ENCODE measurements at places on chromosomes 3 and 15. TPM values are rescaled to one million over a fixed set of nuclear protein-coding genes. Genes with fewer than 3 reads are reported as not detected.

- H3K4me3 ChIP-seq, result no peak overlapping the region
- no peaks in the 10 kb centered on the region for H3K27me3 ChIP-seq
- DNase-seq, result peak; percentile 56
- no peak overlapping the region for H3K27ac ChIP-seq
- no peaks in the 10 kb centered on the region for H3K4me1 ChIP-seq
Observed at GRCh38 chr15:68154923-68155559, 50.1 kb downstream of the CALML4 start.

DNA sequence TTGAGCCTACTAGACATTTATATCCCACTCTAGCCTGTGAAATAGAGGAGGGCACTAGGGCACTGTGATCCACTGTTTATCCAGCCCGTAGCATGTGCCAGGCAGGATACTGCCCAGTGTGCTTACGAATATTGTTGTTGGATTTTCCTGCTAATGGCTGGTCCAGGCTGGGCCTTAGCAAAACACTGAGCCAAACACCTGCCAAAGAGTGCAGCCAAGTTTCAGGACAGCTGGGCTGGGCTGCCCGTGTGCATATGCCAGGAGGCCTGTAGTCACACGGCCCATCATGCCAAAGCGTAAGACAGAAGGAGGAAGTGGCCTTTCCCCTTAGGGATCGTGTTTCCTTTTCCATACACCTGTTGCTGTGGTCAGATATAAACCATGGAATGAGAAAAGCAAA is 54.5 kb upstream of the ABHD10 start:
- H3K4me1 ChIP-seq, result peaks cover 3% of the 10 kb centered on the region
- H3K27me3 ChIP-seq, result no peaks in the 10 kb centered on the region
- peaks cover 10% of the 10 kb centered on the region for H3K36me3 ChIP-seq

Gene COL8A1
- 24.7 TPM for total RNA-seq

GRCh38 chr3:99624496-99625236 is 13.7 kb upstream of the COL8A1 start:
- no peaks in the 10 kb centered on the region for H3K36me3 ChIP-seq
- H3K4me1 ChIP-seq, result peaks cover 7% of the 10 kb centered on the region
- no peak overlapping the region for H3K4me3 ChIP-seq
- no peak overlapping the region for H3K27ac ChIP-seq
- DNase-seq, result no peak
- H3K27me3 ChIP-seq, result no peaks in the 10 kb centered on the region

DNA sequence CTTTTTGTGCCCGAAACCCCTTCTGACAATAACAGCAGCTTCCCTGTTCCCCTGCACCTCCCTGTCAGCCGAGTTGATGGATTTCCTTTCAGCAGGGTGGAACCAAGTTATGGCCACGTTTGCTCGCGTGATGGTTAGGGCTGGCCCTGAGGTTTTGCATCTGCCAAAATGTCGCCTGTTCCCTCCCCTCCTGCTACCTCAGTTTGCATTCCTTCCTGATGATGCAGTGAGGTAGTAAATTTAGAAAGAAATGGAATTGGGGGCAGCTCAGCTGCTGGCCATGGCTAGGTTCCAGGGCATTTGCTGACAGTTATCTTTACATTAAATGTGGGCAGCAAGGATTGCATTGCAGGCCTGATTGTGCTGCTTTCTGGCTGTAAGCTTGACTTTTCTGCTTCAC is 13.2 kb downstream of the LIMD1 start:
- H3K4me1 ChIP-seq, result peaks cover 29% of the 10 kb centered on the region
- no peak overlapping the region for H3K4me3 ChIP-seq
- peak; percentile 49 for DNase-seq
- H3K36me3 ChIP-seq, result peaks cover 9% of the 10 kb centered on the region

Gene CDC25A
- 1.0 TPM for total RNA-seq

Gene COL6A5
- under 0.01 TPM for total RNA-seq

Gene MCTP2
- total RNA-seq, result 5.6 TPM

DNA sequence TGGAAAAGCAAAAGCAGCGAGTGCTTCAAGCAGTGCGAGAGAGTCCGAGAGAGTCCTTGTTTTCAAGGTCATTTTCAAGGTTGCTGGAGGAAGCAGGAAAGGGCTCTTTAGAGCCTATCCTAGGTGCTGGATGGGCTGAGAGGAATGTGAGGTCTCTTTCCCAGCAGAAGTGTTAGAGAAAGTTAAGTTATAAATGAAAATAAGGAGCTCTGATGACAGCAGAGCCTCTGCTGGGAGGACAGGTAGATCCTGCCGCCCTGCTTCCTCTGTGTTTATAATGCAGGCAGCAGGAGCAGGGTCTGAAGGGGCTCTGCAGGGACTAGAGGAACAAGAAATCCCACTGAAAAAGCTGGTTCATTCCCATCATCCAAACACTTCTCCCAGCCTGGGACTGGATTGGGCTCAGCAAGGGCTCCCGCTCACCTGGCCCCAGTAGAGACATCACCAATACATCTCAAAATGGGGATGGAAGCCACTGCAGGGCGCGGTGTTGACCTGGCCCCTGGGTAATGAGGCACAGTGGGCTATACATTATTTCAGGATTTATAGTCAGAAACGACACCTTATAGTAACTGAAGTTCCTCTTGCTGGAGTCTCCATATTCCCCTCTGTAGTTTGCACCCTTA is 41.5 kb upstream of the RAB6B start:
- H3K4me1 ChIP-seq, result no peaks in the 10 kb centered on the region
- no peak overlapping the region for H3K27ac ChIP-seq
- DNase-seq, result no peak
- H3K4me3 ChIP-seq, result no peak overlapping the region
- H3K36me3 ChIP-seq, result no peaks in the 10 kb centered on the region

- no peak overlapping the region for H3K4me3 ChIP-seq
- no peaks in the 10 kb centered on the region for H3K27me3 ChIP-seq
- no peak overlapping the region for H3K27ac ChIP-seq
- H3K4me1 ChIP-seq, result no peaks in the 10 kb centered on the region
- no peaks in the 10 kb centered on the region for H3K36me3 ChIP-seq
- no peak for DNase-seq
Observed at GRCh38 chr15:76075046-76075445, 15.3 kb downstream of the TMEM266 start.

Gene EPHA6
- total RNA-seq, result under 0.01 TPM

GRCh38 chr3:96449803-96450202 is 364.6 kb upstream of the EPHA6 start:
- H3K27me3 ChIP-seq, result no peaks in the 10 kb centered on the region
- no peaks in the 10 kb centered on the region for H3K36me3 ChIP-seq
- H3K4me3 ChIP-seq, result no peak overlapping the region
- no peaks in the 10 kb centered on the region for H3K4me1 ChIP-seq
- H3K27ac ChIP-seq, result no peak overlapping the region
- DNase-seq, result no peak

- no peak for DNase-seq
- H3K4me3 ChIP-seq, result no peak overlapping the region
- no peaks in the 10 kb centered on the region for H3K36me3 ChIP-seq
Observed at GRCh38 chr3:164879201-164879600, 199.1 kb downstream of the SI start.

Gene ALS2CL
- total RNA-seq, result 19.7 TPM
